ENCODE measurements at places on chromosomes 4 and X.

DNA sequence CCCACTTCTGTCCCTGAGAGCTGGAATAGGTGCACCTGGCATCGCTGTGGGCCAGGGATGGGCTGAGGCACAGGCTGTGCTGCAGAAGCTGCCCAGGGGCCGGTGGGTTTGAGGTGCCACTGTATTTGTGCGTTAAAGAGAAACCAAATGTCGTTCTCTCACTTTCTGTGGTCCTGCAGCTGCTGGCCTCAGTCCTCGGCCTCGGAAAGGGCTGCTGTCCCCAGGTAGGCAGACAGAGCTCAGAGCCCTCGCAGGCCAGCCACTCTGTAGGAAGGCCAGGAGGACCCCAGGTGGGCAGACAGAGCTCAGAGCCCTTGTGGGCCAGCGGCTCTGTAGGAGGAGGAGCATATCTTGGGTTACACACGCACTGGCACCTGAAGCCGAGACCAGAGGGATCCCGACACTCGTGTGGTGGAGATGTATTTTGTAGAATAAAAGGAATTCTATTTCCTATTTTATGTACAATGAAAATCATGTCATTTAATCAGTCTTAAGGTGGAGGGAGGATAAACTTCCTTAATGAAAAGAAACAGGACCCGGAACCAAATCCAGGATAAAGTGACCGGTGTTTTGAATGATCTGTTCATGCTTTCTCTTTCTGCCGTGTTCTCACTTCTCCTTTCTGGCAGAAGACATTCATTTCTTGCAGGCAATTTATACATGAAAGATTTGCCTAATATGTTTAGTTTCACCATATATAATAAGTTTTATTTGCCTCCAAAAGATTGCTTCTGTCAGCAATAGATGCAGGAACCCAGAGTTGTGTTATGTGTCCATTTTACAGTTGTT lies 54.4 kb upstream of the HGFAC start:
- DNase-seq = peak; percentile 85

DNA sequence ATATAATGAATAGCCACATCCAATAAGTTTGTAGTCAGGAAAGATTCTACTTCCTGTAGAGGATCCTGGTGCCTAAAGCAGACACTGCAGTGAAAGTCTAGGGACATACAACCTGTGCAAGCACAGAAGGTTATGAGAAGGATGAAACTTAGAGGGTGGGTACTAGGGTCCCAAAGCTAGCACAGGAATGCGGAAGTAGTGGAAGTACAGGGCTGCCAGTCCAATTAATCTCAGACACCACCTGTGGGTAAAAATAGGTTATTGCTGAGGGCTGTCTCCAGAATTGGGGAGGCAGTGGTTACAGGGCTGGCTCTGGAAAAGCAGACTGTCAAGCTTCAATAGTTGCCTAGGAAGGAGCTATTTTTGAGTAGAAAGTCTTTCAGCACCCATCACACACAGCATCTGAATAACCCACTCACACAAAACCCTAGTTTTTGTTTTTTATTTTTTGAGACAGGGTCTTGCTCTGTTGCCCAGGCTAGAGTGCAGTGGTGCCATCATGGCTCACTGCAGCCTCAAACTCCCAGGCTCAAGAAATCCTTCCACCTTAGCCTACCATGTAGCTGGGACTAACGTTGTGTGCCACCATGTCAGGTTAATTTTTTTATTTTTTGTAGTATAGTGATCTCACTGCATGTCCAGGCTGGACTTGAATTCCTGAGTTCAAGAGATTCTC lies 50.8 kb upstream of the ELF2 start:
- no peak for DNase-seq

- DNase-seq = no peak
Observed at GRCh38 chr4:150743564-150744342, 161.8 kb downstream of the MAB21L2 start.

DNA sequence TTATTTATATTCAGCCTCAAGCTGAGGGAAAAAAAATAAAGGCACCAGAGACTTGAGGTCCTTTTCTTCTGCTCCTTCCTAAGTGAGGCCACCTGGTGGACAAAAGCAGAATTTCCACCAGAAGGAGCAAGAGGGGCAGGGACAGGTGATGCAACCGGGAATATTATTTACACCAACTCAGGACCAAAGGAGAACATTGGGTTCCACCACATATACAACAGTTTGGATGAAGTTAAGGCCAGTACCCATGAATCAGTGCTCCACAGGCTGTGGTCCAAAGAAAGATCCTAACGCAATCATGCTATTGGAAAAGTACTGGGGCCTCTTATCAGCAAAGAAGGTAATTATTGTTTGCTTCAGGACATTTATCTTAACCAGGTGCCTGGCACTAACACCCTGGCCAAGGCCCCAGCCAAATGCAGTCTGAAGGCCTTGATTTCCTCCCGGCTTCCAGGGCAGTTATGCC lies 57.4 kb downstream of the TSC22D3 start:
- peak; percentile 71 for DNase-seq

GRCh38 chr4:113057891-113058290 lies 8.4 kb downstream of the ANK2 start:
- no peak for DNase-seq

DNA sequence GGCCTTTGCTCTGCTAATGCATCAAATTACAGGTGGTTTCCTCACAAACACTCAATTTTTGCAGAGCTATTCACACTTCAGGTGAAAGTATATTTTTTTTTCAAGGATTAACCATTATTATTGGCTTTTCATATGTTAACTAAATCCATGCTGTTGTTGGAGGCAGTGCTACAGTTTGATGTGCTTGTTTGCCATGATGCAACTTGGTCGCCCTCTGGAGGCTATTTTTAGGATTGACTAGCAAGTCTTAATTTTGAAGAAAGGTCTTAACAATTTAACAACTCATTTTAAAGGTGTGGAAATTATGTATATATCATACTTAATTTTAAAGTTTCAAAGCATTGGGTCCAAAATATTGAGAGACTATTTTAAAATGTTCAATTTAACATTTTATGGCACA lies 168.8 kb upstream of the FAM47A start:
- peak; percentile 29 for DNase-seq

GRCh38 chr4:166311169-166311568 lies 438.1 kb downstream of the TLL1 start:
- DNase-seq = no peak

GRCh38 chrX:100615005-100615404 lies 21.6 kb downstream of the TSPAN6 start:
- DNase-seq = peak; percentile 15

DNA sequence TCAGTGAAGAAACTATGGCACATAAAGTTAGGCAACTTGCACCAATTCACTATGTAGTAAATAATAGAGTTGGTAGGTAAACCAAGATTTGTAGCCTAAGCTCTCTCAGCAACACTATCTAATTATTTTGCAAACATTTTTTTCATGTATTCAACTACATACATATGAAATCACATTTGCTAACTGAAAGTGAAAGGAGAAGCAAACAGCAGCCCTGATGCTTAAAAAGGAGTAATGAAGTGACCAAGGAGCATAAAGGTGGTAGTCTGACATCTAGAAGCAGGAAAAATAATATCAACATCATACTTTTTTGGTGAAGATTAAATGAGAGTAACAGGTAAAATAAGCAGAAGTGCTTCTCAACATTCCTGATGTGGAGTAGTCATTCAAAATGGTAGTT lies 603.7 kb downstream of the GRXCR1 start:
- no peak for DNase-seq

DNA sequence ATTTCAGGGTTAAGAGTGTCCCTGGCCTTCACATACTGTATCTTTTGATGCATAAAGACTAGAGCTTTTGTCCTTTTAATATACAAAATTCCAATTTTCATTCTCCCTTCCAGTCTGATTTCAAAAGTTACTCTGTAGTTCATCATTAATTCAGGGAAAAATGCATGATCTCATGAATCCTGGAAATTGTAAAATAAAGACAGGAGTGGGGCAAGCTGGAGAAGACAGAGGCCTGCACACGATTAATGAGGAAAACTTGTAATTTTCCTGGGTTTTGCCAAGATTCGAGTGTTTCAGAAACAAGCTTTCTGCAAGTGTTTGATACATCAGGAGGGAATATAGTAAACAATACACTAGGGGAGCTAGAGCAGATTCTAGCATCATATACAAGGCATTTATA lies 947.9 kb downstream of the FAT4 start:
- DNase-seq = no peak

DNA sequence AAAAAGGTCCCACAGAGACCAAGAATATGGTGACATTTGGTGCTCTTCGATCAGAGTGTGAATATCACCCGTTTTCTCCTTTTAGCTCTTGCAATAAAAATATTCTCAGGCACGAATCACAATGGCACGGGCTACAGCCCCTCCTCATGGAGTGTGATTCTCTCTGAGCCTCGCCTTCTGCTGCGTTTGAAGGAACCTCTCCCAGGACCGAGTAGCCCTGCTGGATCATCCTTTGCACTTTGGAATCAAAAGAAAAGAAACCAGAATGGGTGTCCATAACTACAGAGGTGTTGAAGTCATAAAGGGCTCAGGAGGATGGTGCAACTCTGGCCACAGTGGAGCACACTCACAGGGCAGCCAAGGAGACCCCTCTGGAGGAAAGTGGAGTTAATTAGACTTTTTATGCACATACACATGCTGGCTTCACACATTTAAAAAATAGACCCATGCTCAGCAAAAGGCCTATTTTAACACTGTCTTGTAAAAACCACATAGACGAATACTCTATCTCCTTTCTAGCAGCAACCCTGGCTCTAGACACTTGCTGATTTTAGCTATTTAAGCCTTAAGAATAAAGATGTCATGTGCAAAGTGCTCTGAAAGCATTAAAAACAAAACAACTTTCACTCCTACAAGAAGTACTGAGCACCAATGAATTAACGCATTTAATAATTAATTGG lies 19.1 kb downstream of the MAML3 start:
- DNase-seq = no peak

- no peak for DNase-seq
Observed at GRCh38 chrX:48196745-48197201, at the start of gene SSX5. Gene SSX5, minus strand, starts transcription at chrX:48196795. Its CDS starts 1,437 bp downstream, at chrX:48195358.

- no peak for DNase-seq
Observed at GRCh38 chr4:11831739-11832138, 403.0 kb upstream of the HS3ST1 start.

DNA sequence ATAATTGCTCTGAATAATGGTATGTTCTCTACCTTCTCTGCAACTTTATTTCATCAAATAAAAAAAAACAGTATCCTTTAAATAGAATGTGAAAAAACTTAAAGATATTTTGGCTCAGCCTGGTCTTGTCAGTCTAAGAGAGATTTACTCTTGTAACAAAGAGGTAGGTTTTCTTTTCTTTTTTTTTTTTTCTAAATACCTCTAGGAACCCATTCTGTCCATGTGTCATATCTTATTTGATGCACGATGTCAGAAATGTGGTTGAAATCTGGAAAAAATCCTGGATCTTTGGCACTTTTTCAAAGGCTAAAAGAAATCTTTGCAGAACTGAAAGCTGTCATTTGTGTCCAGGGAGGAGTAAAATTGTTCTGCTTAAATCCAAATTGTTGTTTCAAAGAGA lies 17.3 kb upstream of the FGF5 start:
- DNase-seq = no peak

GRCh38 chr4:1376391-1376840 lies 29.4 kb downstream of the UVSSA start:
- DNase-seq = no peak

DNA sequence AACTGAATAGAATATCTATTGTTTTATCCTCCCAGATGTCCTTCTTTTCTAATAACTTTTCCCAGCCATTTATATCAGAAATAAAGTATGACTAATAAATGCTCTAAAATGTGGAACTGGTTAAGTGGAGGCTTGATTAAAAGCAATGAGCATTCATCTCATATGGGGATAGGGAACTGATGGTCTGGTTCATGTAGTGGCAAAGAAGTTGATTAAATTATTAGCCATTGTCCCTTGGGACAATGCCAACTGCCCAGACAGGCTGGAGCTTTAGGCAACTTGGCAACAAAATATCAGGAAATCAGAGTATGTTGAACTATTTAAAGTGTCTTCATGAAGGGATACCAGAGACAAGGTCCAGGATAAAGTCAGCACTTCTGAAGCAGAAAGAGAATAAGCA lies 24.2 kb downstream of the TRO start:
- DNase-seq = no peak

DNA sequence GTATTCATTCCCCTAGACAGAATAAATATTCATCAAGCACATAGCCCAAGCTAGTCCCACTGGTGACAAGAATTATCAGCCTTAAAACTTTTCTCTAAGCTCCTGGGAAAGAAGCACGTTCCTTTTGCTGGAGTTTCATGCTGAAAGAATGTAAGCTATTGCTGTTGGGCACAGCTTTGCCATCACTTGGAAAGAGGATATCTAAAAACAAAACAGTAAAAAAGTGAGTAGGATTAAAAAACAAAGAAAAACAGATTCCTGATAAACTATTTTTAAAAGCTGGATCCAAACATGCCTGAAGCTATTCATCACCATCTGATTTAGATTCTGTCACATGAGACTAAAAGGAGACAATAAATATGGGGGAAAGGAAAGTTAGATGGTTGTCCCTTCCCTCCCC lies 176.8 kb downstream of the SCFD2 start:
- DNase-seq = no peak

DNA sequence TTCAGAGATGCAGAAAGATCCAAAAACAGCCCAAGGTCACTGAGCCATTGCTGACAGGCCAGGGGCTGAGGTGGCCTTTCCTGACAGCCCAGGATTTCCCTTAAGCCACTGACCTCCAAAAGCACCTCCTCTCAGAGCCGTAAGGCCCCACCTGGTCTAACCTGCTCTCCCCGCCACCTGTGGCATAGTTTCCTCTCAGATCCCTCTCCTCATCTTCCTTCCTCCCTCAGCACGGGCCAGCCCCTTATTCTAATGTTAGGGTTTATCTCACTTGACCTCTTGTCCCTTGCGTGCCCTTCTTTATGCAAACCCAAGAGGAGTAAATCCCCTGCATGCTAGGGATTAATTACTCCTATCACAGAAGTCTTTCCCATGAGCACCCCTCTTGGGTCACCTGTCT lies 113.0 kb downstream of the RBM47 start:
- no peak for DNase-seq

GRCh38 chrX:7112071-7112470 lies 35.4 kb upstream of the STS start:
- no peak for DNase-seq

- DNase-seq = no peak
Observed at GRCh38 chrX:131544218-131544617, 344 bp downstream of the OR13H1 start.

- DNase-seq = no peak
Observed at GRCh38 chr4:82969414-82969813, 41.2 kb downstream of the LIN54 start.

- DNase-seq = peak; percentile 67
Observed at GRCh38 chrX:1330605-1331004, 6.0 kb upstream of the IL3RA start.

DNA sequence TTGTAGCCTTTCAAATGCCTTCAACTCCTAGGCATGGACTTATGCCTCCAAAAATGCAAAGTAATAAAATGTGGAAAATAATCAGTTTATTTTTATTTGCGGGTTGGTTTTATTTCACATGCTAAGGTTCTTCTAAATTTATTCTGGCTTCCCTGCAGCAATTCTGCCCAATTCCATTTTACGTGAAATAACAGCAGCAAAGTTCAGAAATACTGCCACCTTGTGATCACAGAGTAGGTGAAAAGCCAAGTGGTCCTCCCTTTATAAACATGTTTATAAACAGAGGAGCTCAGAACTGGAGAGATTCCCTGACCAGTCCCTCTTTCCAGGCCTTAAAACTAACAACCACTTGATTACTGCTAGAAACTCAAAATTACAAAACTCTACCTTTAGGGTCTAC lies 14.7 kb upstream of the DCHS2 start:
- DNase-seq = peak; percentile 6

- peak; percentile 27 for DNase-seq
Observed at GRCh38 chr4:24794916-24795665, at the start of gene SOD3. Gene SOD3, plus strand, starts transcription at chr4:24795573. Its CDS starts 3,949 bp downstream, at chr4:24799522.

Data from inflammatory macrophage treated with lipopolysaccharide for 4 hours (primary cell).